ENCODE measurements at places on chromosomes 2 and 18. TPM values are rescaled to one million over a fixed set of nuclear protein-coding genes. Genes with fewer than 3 reads are reported as not detected.

DNA sequence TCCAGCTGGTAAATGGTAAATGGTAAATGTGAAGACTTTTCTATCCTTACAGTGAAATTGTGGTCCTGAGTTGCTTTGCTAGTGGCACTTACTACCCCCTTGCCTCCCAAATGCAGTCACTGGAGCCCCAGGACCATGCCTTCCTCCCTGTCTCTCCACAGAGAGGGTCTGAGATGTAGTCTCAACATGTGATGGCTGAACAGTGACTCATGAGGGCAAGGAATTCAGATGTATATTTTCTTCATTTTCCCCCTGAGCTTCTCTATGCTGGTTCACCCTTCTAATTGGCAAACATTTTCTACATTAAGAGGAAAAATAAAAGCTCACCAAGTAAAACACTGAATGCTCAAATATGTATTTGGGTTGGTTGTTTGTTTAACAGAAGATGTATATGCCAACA lies 232.0 kb downstream of the SH3BP4 start:
- H3K4me1 ChIP-seq = no peaks in the 10 kb centered on the region
- DNase-seq = no peak
- peaks cover 82% of the 10 kb centered on the region for H3K27me3 ChIP-seq
- no peak overlapping the region for H3K27ac ChIP-seq
- no peaks in the 10 kb centered on the region for H3K36me3 ChIP-seq
- no peak overlapping the region for H3K4me3 ChIP-seq

DNA sequence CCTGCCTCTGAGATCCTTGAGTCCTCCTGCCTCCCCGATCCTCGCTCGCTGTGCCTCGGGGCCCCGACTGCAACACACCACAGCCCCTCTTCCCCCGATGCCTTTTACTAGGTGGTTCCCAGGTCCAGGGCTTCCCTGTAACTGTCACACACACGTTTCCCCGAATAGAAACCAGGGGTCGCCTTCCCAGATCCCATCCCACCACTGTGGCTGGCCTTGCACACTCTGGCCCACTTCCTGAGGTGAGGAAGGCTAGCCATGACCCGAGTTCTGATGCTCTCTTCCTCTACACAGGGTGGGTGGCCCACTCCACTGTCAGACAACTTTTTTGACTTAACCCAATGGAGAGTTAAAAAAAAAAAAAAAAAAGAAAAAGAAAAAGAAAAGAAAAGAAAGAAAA lies 139.6 kb upstream of the ASB18 start:
- peaks cover 5% of the 10 kb centered on the region for H3K27me3 ChIP-seq
- no peak overlapping the region for H3K27ac ChIP-seq
- DNase-seq = no peak
- no peaks in the 10 kb centered on the region for H3K36me3 ChIP-seq

DNA sequence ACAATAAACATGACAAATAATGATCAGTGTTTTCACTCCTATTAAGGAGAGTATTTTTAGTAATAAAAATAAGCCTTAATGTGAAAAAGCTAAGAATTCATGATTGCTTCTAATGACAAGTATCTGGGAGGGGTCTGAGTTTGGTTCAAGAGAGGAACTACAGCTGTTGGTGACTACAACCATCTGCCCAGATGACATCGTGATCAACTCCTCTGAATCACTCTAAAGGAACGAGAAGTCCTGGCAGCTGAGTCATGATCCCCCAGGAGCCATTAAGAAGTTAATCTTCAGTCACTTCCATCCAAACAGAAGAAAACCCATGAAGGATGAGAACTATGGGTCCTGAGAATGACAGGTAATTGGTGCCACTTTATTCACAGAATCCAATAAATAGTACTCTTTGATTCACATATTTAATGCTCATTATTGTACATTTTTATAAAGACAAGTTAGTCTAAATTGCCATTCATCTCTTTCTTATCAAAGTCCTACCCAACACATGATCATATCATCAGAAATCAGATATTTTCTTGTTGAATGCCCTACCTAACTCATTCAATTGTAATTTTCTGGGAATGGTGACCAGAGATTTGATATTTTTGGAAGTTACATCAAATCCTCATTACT lies 6.8 kb downstream of the TFPI start:
- DNase-seq = peak; percentile 28
- H3K36me3 ChIP-seq = no peaks in the 10 kb centered on the region
- peak overlapping the region; percentile 80 for H3K27ac ChIP-seq
- no peak overlapping the region for H3K4me3 ChIP-seq
- no peaks in the 10 kb centered on the region for H3K27me3 ChIP-seq
- H3K4me1 ChIP-seq = peaks cover 55% of the 10 kb centered on the region

- H3K27ac ChIP-seq = peak overlapping the region; percentile 41
- H3K4me1 ChIP-seq = peaks cover 50% of the 10 kb centered on the region
- no peak overlapping the region for H3K4me3 ChIP-seq
- no peaks in the 10 kb centered on the region for H3K27me3 ChIP-seq
These were observed 87.0 kb downstream of the FARSB start for GRCh38 chr2:222568865-222569264.

- peaks cover 43% of the 10 kb centered on the region for H3K27me3 ChIP-seq
- no peak for DNase-seq
- H3K4me3 ChIP-seq = no peak overlapping the region
- H3K36me3 ChIP-seq = no peaks in the 10 kb centered on the region
- no peaks in the 10 kb centered on the region for H3K4me1 ChIP-seq
- H3K27ac ChIP-seq = no peak overlapping the region
These were observed 551.3 kb upstream of the RAB6C start for GRCh38 chr2:129428086-129428660.

DNA sequence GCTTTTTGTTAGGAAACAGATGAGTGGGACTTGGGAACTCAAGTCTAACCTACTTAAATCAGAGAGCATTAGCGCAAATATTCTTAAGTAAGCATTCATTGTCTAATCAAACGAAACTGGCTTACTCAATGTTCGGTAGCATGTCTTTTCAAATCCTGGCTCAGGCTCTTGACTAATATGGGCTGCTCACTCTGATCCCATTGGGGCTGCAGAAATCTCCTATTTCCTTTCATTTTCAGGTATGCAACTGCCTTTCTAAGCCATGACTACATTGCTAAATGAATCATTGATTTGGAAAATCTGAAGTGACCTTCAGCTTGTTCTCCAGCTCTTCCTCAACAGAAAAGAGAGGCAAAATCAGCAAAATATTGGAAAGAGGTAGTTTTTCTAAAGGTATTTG lies 2084.4 kb upstream of the PIK3C3 start:
- H3K27me3 ChIP-seq = no peaks in the 10 kb centered on the region
- H3K4me1 ChIP-seq = no peaks in the 10 kb centered on the region
- no peak for DNase-seq
- no peaks in the 10 kb centered on the region for H3K36me3 ChIP-seq
- no peak overlapping the region for H3K27ac ChIP-seq
- H3K4me3 ChIP-seq = no peak overlapping the region

GRCh38 chr2:43408407-43409160 lies 182.2 kb upstream of the ZFP36L2 start:
- H3K27ac ChIP-seq = no peak overlapping the region
- no peak for DNase-seq
- H3K27me3 ChIP-seq = no peaks in the 10 kb centered on the region

DNA sequence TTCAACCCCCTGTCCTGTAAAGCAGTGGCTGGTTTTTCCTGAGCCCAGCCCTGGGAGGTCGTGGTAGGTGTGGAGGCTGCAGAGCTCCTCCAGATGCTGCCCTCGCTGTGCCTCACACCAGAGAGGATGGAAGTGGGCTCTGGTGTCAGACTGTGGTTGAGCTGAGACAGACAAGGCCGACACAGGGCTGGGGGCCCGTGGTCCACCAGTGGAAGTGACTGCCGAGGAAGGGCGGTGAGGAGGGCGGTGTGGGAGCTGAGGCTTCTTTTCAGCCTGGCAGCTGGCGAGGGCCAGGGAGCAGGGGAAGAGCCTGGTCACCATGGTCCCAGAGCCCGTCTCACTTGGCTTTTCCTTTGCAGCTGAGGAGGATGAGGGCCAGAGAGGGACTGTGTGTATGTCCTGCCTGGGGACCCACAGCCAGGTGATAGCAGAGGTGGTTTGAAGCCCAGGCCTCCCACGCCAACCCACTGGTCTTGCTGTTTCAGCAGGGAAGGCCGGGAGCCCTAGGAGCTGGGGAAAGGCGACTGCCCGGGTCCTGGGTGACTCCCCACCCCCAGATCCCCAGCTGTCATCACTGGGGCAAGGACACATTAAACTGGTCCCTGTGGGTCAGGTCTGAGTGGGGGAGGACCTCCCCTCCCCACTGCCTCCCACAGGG lies 8.5 kb downstream of the SFTPB start:
- DNase-seq = no peak
- peaks cover 38% of the 10 kb centered on the region for H3K4me1 ChIP-seq
- H3K4me3 ChIP-seq = no peak overlapping the region
- peaks cover 9% of the 10 kb centered on the region for H3K36me3 ChIP-seq
- no peaks in the 10 kb centered on the region for H3K27me3 ChIP-seq

DNA sequence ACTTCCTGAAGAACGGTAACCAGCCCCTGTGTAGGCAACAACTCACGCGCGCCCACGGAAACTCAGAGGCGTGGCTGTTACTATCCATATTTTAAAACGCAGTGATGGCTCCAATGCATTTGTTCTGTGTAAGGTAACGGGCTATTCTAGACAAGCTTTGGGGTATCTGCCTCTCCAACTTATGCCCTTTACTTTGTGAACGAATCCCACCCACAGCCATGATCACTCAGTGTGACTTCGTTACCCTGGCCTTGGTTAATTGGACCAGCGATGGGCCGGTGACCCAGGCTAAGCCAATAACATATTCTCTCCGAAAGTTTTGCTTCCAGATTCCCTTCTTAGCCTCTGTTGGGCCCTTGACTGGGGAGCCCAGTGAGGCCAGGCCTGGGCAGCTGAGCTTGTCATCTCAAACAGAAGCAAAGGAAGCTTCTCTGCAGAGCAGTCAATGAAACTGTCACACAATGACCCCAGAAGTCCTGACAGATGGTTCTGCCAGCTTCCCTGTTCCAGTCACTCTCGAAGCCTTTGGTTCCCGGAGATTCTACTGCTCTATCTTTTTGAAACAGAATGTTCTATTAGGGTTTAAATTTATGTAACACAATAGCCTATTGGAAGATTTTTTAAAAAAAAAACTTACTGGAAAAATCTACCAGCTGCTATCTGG lies 30.7 kb upstream of the ROCK2 start:
- peak overlapping the region; percentile 84 for H3K27ac ChIP-seq
- H3K4me1 ChIP-seq = peaks cover 40% of the 10 kb centered on the region
- no peaks in the 10 kb centered on the region for H3K36me3 ChIP-seq
- H3K27me3 ChIP-seq = no peaks in the 10 kb centered on the region
- no peak for DNase-seq
- peak overlapping the region; percentile 32 for H3K4me3 ChIP-seq

DNA sequence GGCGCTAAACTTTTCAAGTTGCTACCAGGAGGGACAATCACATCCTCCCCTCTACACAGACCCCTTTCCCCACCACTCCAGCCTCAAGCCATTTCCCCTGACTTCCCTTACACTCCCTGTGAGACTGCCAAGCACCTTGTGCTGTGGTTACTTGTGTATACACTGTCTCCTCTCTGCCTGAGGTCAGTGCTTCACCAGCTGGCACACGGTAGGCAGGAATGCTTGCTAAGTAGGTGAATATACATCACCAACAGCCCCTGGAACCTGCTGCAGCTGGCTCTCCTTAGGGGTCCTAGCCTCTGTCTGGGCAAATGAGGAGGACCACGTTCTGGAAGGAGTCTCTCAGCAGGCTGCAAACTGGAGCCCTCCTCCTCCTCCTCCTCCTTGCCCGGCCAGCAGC lies 38.3 kb upstream of the ACAA2 start:
- no peaks in the 10 kb centered on the region for H3K36me3 ChIP-seq
- H3K4me3 ChIP-seq = no peak overlapping the region
- H3K4me1 ChIP-seq = no peaks in the 10 kb centered on the region
- DNase-seq = no peak
- H3K27ac ChIP-seq = no peak overlapping the region
- peaks cover 45% of the 10 kb centered on the region for H3K27me3 ChIP-seq

DNAJC5G gene
- 1.2 TPM for total RNA-seq

TNFAIP6 gene
- total RNA-seq = 2.9 TPM

GATA6 gene
- total RNA-seq = 60.9 TPM

TAF1B gene
- 4.2 TPM for total RNA-seq

XIRP2 gene
- total RNA-seq = 364 TPM

RBM43 gene
- 1.5 TPM for total RNA-seq
